Stimulated activated CD8-positive, alpha-beta memory T cell treated with anti-CD3 and anti-CD28 coated beads, Interleukin-4, amount 100 ng/mL, for 48 hours (primary cell): ENCODE measurements at places on chromosomes 1 and 21.
A peak's percentile ranks its signal among the peaks of the same experiment; 100 is the strongest.

GRCh38 chr1:39656391-39656790 lies 15.5 kb downstream of the NT5C1A start:
- no peak for DNase-seq

GRCh38 chr1:39919545-39919944 lies 17.8 kb upstream of the MYCL start:
- peak; percentile 57 for DNase-seq

DNA sequence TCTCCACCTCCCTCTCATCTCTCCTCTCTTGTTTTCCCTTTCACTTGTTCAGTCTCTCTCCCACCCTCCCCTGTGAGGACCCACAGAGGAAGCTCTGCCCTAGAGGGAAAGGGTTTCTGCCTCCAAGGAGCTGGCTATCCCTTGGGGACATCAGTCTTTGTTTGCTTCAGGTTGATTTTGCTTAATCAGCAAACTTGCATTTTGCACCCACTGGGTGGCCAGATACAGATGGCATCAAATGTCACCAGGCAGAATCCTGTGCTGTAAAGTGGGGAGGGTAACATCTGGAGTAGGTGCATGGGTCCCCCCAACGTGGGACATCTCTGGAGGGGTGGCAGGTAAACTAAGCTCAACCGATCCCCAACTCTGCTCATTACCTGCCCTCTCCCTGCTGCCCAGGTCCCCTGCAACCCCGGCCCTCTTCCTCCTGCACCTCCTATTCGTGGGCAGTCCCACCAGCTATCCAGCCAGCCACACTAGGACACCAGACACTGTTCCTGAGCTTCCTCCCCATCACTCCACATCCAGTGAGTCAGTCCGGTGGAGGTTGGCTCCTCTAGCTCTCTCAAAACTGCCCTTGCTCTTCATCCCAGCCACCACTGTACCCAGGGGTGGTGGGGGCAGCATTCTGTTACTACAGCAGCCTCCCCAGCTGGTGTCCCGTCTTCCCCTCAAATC lies 123.3 kb downstream of the KCNN3 start:
- DNase-seq = no peak

DNA sequence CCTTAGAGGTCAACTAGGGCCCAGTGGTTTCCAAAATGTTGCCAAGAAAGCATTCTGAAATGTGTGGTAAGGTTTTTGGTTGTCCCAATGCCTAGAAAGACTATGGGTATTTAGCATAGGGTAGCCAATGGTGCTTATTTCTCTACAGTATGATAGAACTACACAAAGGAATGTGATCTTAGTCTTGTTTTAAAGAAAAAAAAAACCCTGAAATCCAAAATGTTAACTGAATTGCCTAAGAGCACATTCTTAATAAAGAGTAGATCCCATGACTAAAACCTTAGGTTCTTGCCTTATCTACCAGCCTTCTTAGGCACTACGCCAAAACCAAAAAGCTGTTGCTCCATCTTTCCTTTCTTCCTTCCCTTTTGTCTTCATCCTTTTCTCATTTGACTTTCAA lies 428.2 kb downstream of the MRPL39 start:
- DNase-seq = no peak

DNA sequence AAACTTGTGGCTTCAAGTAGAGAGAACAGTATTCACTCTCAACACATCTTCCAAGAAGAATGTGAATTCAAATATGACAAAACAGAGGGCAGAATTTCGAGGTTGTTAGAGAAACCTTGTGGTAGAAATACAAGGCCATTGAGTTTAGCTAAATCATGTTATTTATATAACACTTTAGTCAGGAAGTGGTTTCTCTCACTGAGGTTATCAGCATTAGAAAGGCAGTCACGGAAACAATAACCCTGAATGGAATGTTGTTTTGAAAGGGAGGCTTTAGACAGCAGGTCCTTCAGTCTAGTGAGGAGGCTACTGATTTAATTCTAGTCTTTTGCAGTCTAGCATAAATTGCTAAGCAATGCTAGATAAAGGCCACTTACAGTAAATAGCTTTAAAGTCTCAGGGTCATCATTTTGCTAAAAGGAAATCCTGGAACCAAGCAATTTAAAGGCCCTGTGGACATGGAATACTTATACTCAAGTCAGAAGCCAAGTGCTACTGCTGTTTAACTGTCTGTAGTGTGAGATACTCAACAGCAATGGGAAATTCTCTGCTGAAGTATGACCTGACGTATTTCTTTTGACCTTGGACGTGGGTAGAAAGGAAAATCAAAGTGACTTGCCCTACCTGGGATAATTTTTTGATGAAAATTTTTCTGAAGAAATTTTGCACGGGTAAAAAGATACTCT lies 89.0 kb upstream of the CHODL start:
- no peak for DNase-seq
